ENCODE measurements at places on chromosomes 16 and 17. TPM values are rescaled to one million over a fixed set of nuclear protein-coding genes. Genes with fewer than 3 reads are reported as not detected.

DNA sequence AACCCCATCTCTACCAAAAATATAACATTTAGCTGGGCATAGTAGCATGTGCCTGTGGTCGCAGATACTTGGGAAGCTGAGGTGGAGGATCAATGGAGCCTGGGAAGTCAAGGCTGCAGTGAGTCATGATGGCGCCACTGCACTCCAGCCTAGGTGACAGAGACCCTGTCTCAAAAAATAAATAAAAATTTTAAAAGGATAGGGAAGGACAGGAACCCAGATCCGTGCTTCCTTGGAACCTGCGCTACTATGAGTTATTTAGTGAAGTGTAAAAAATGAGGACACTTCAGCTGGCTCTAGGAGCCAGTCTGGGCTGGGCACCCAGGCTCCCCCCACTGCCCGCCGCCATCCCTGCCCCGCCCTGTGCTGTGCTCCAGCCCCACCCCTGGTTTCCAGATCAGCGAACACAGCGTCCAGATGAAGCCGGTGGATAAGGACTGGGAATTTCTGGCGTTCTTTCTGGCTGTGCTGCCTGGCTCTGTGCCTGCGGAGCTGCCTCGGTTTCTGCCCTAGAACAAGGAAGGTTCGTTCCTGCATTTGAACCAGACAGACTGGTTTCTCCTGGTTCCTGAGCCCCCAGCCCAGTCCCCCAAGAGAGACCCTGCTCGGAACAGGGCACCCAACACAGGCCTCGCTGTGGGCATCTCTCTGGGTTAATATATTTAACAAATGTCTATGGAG, 18.5 kb downstream of the PLLP start:
- peak; percentile 81 for DNase-seq

DNA sequence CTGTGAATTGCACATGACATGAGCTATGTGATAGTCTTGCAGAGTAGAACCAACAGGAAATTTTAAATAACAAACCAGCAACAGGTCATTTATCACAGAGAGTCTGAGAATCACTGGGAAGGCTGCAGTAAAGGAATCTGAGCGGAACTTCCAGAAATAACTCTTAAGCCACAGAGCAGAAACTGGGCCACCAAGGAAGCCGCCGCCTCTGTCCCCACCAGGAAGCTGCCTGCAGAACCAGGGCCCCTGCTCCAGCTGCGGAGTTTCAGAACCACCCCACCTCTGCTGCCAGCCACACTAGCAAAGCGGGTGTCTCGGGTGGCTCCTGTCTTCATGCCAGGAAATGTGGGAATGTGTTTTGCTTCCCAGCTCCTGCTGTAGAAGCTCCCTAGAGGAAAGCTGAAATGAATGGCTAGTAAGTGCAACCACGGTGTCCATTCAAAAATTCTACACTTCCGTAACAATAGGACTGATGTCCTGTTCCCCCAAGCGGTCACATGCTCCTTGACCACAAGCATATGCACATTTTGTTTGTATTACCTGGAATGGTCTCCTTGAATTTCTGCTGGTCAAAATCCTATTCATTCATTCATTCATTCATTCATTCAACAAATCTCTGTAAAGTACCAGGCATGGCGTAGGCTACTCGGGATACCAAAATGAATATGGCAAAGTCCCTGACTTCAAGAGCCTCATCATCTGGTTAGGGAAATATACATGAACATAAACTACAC, 7.7 kb upstream of the ITPRIPL2 start:
- peak; percentile 29 for DNase-seq

- no peak for DNase-seq
Observed at GRCh38 chr16:74079232-74079586, 217.4 kb upstream of the PSMD7 start.

The TRPV3 gene
- total RNA-seq, result 1.0 TPM

The GP2 gene
- not detected for total RNA-seq

The CCL11 gene
- 3.8 TPM for total RNA-seq

GRCh38 chr17:60704170-60704569, 26.5 kb downstream of the BCAS3 start:
- DNase-seq, result no peak

DNA sequence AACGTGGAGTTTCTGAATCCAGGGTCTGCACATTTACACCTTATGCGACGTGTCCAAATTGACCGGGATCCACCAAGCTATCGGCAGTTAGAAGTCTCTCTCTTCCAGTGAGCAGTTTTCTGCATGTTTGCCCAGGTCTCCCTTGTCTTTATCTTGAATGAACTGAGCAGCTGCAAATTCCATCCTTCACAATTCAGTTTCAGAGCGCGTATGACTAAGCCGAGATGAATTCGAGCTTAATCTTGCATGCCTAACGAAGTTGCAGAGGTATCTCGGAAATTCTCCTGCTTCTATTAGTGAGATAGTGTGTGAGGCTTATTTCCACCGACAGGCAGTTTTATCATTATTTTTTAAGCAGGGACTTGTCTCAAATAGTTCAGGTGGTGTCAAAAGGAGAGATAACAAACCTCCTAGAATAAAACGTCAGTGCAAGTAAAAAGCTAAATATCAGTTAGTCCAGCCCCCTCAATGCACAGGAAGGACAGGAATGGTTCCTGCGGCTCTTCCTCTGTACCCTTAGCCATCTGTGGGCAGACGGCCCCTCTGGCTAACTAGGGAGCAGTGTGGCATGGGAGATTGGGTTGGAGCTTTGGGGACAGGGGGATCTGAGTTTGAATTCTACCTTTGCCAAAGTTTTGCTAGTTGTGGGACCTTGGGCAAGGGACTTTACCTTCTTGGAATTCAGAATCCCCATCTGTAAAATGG, 93.0 kb upstream of the GPR139 start:
- DNase-seq, result no peak

DNA sequence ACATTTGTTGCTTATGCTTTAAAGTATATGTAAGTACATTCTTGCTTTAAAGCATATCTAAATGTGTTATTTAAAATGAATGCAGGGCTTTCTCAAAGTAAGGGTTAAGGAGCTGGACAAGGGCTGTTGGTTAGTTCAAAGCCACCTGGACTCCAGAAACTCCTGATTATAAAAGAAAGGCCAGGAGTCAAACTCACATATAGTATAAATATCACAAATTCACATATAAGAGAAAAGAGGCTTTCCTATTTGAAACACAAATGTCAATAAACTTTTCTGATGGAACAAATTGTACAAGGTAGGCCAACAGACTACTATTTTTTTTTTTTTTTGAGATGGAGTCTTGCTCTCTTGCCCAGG, 84.5 kb upstream of the CORO6 start:
- no peak for DNase-seq

- DNase-seq, result no peak
Observed at GRCh38 chr17:43841282-43841681, 5.7 kb upstream of the CD300LG start.

- DNase-seq, result no peak
Observed at GRCh38 chr17:72397687-72398086, 276.9 kb downstream of the SOX9 start.

The TBC1D3D gene
- 0.49 TPM for total RNA-seq

DNA sequence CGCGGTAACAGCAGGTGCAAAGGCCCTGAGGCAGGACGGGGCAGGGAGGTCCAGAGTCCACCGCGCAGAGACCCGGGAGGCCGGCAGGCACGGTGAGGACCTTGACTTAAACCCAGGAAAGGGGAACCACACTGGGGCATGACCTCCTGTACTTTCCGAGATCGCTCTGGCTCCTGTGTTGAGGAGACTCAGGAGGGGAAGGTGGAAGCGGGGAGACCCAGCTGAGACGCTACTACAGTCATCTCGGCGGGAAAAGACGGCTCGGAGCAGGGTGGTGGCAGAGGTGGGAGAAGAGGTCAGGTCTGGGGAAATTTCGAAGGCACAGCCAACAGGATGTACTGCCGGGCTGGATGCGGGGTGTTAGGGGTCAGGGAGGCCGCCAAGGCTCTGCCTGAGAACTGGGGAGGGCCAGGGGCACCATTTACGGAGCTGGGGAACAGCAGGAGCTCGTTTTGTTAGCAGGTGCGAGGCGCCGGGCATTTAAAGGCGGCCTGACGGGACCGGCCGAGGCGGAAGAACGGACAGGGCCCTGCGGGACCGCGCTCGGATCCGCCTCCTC, 22.3 kb downstream of the NPTX1 start:
- no peak for DNase-seq

- no peak for DNase-seq
Observed at GRCh38 chr16:85888405-85889331, 10.3 kb upstream of the IRF8 start.

DNA sequence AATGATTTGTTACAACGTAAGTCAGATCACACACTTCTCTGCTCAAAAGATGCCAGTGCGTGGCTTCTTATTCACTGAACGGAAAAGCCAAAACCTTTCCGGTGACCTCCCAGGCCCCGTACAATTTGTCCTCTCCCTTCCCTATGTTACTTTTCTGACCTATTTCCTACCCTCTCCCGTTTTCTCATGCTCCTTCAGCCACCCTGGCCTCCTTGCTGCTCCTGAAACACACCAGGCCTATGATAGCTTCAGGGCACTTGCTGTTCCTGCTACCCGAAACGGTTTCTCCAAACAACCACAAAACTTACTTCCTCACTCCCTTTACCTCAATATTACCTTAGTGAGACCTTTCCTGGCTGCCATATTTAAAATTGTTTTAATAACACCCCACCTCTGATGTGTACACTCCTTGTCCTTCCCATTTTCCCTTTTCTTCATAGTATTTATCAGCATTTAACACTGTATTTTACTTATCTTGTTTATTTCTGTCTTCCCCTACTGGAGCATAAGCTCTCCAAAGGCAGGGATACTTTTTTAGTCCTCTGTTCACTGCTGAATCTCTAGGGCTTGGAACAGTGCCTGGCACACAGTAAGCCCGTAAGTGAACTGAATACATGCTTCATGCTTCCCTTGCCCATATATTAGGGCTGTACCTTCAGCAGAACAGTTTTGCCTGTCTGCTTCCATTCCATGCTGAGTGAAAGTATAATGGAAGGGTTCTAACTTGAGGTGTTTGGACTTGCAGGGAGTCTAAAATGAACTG, 10.9 kb upstream of the ARL2BP start:
- no peak for DNase-seq

DNA sequence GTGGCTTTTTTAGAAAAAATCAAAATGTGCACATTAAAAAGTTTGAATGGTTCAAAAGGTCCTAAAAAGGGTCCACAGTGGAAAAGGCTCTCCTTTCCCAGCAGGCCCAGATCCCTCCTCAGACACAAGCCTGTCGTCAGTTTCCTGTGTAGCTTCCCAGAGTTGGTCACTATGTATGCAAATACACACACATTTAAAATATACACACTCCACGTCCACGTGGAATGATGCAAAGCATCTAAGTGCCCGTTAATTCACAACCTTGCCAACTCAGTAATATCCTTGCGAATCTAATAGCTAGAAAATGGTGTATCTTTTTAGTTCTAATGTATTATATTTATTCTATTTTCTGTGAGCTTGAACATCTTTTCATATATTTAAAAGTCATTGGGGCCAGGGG, 17.7 kb downstream of the NLRC5 start:
- no peak for DNase-seq

DNA sequence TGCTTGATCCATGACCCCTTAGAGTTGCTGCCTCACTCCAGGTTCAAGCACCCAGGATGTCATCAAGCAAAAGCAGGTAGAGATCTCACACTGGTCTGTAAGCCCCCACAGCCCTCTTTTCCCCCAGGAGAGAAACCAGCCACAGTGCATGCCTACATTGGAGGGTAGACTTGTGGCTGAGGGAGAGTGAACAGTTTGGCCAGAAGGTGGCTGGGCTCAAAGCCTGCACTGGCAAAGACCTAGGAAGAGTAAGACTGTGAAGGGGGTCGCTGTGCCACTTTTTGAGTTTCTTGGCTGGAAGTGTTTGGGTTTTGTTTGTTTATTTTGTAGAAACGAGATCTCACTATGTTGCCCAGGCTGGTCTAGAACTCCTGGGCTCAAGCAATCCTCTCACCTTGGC, 28.5 kb downstream of the HOXB1 start:
- DNase-seq, result no peak

The EME1 gene
- 0.74 TPM for total RNA-seq

DNA sequence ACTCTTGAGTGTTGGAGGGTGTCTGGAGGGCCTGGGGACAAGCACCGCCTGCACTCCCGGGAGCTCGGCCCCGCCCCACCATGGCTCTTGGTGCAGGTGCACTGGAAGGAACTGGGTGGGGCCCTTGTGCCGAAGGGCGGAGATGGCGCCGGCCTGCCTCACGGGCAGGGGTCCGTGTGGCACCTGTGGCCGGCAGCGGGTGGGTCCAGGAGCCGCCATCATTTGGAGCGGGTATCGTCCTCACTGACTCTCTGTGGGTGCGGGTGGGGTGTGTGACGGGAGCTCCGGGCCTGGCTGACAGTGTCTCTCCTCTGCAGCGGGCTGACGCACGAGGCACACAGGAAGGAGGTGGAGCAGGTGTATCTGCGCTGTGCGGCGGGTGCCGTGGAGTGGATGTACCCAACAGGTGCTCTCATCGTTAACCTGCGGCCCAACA, 5.2 kb downstream of the METRNL start:
- DNase-seq, result no peak

DNA sequence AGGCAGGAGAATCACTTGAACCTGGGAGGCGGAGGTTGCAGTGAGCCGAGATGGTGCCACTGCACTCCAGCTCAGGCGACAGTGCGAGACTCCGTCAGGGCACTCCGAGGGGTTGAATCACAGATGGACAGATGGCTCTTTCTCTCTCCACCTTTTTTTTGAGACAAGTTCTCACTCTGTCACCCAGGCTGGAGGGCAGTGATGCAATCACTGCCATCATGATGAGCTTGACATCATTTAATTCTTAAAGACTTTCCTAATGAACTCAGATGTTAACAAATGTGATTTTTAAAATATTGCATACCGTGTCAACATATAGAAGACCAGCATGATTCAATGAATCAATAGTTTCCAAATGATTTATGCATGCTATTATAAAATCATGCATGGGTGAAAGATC, 3.5 kb downstream of the GDPD1 start:
- no peak for DNase-seq

The ARHGAP23 gene
- 60.8 TPM for total RNA-seq

DNA sequence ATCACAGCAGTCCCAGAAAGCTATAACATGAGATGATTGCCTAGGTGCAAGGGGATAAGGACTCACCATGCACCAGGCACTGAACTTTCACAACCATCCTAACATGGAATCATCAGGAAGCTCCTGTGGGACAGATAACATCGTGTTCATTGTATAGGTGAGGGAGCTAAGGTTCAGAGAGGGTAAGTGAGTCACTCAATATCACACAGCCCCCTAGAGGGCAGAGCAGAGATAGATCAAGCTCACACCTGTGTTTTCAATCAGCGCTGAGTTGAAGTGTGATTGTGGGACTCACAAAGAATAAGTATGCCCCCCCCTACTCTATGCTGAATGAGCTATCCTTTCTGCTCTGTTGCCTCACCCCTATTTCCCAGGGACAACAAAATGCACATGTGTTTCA, 377.7 kb upstream of the ERCC4 start:
- DNase-seq, result no peak

The CLEC18B gene
- 0.30 TPM for total RNA-seq
